Fibroblast of lung (primary cell): ENCODE measurements at places on chromosomes 16 and 17. TPM values are rescaled to one million over a fixed set of nuclear protein-coding genes. Genes with fewer than 3 reads are reported as not detected.

The DPEP2 gene
- not detected in 2 replicates for total RNA-seq

The CLEC19A gene
- not detected in 2 replicates for total RNA-seq

- H3K4me1 ChIP-seq, result no peaks in the 10 kb centered on the region
- H3K27me3 ChIP-seq, result no peaks in the 10 kb centered on the region
- no peak overlapping the region for H3K4me3 ChIP-seq
- H3K27ac ChIP-seq, result no peak overlapping the region
Measured at GRCh38 chr16:24075302-24075701, 180.8 kb upstream of the CACNG3 start.

DNA sequence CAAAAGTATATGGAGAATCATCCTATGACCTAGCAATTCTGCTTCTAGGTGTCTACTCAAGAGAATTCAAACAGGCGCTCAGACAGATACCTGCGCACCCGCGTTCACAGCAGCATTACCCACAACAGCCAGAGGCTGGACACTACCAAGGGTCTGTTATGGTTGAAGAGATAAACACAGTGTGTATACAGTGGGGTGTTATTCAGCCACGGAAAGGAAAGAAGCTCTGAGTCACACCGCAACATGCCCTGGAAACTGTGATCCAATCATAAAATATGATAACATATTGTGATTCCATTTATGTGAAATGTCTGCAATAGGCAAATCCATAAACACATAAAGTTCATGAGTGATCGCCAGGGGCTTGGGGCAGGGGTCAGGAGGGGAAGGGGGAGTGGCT, 18.0 kb upstream of the JPH3 start:
- peak; percentile 51 for DNase-seq
- peaks cover 25% of the 10 kb centered on the region for H3K4me1 ChIP-seq
- H3K4me3 ChIP-seq, result no peak overlapping the region
- no peaks in the 10 kb centered on the region for H3K36me3 ChIP-seq
- H3K27ac ChIP-seq, result no peak overlapping the region

GRCh38 chr17:33837281-33837680, 417.8 kb upstream of the CCL2 start:
- no peak overlapping the region for H3K27ac ChIP-seq
- no peaks in the 10 kb centered on the region for H3K36me3 ChIP-seq
- no peaks in the 10 kb centered on the region for H3K27me3 ChIP-seq
- H3K4me3 ChIP-seq, result no peak overlapping the region
- no peaks in the 10 kb centered on the region for H3K4me1 ChIP-seq

- H3K4me3 ChIP-seq, result no peak overlapping the region
- no peaks in the 10 kb centered on the region for H3K27me3 ChIP-seq
- no peaks in the 10 kb centered on the region for H3K36me3 ChIP-seq
- no peaks in the 10 kb centered on the region for H3K4me1 ChIP-seq
- peak; percentile 87 for DNase-seq
Measured at GRCh38 chr17:57622683-57623433, 122.2 kb downstream of the CCDC182 start.
